ENCODE measurements at places on chromosomes 4 and X.

DNA sequence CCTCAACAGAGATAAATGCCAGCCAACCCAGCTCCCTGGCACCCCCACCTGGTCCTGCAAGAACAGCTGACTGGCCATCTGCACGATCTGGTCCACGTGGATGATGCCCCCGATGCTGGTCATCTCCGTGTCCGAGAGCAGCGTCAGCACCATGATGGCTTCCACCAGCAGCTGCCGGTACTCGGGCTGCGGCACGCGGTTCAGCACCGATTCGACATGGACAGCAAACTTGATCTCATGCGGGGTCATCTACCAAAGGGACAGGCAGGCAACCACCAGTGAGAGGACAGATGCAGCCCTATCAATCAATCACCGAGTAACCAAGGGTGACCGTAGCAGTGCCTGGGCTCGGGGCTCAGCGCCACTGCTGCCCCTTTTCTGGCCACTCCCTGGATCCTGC, 89.8 kb downstream of the PHKA2 start:
- no peak for DNase-seq

GRCh38 chr4:113701169-113701568, 60.4 kb downstream of the CAMK2D start:
- DNase-seq, result no peak

DNA sequence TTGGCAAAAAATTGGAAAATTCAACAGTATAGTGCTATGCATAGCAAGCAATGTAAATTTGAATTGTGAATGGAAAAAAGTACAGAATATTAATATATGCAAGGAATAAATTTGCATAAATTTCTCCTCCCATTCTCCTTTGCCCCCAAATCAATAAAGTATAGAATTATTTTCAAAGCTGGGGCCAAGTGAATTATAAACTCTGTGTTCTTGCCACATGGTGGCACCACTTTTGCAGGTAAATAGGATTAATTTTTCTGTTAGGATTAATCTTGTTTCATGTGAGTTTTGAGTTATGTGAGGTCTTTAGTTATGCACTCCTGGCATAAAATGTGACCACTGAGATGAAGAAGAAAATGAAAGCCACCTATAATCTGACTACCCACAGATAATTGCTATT, 19.9 kb downstream of the COPS4 start:
- no peak for DNase-seq

DNA sequence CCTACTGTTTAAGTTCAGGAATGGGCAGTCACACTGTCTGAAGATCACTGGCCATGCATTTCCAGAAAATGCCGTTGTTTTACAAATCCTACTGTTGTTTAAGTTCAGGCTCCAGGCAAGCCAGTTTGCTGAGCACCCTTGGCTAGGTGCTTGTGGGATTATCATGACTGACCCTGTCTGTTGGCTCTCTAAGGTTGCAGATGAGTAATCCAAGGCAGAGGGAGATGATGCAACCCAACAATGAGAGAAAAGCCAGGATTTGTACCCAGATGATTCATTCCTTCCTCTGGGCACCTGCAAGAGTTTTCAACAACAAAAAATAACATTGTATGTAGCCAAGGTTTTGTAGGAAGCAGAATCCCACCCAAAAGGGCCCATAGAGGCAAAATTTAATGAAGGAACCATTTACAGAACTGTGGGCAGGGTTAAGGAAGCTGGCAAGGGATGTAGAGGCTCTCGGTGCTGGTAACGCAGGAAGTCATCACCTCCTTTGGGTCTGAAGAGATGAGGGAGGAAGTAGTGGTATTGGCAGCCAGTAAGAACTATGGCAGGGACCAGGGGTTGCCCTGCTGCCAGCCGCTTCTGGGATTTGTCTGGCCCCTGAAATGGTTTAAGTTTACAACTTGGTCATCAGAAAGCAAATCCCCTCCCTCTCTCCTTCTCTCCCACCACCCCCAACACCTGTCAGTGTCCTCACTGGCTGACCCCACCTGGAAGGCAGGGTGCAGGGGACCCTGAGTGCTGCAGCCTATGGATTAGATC, 54.8 kb downstream of the MSX1 start:
- DNase-seq, result no peak

DNA sequence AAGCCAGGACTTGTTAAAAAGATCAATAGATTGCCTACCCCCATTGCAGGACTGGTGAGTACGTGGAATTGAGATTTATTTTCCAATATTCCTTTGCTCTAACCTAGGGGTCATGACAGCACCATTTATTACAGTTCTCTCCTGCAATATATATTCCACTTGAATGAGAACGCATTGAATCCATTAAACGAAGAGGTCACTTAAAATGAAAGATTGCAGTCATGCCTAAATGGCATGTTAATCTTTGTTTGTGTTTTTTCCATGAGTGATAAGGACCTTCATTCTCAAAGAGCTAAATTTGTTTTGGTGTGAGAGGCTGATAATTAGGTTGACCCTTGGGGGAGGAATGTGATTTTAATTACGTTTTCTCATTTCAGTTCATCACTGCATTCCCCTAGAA, 13.5 kb upstream of the LIMCH1 start:
- DNase-seq, result no peak

DNA sequence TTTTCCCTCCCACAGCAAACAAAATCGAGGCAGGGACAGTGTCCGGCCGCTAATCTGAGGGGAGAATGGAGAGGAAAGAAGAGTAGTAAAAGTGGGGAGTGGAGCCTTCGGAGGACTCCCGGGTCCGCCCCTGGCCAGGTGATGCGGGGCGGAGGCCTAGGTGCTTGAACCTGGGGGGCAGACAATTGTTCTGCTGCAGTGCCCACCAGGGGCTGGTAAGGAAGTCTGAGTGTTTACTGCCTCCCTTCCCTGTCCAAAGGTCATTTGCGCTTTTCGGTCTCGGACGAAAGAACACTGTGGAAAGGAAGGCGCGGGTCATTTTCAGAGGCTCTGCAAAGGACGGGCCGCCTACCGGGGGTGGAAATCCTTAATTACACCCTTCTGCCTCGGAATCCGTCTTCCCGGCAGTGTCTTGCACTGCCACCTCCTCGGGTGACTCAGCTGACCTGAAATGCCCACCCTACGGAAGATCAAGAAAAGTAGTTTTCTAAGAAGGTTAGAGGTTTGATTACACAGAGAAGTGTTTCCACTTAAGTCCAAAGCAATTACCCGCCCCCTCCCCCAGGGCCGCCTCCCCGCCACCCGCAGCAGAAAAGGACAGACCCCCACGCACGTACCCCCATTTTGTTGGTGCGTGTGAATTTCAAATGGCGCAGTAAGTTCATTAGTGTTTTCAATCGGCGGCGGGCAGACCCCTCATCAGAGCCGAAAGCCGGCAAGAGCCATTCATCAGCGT, 99.9 kb upstream of the TENM3 start:
- DNase-seq, result no peak

DNA sequence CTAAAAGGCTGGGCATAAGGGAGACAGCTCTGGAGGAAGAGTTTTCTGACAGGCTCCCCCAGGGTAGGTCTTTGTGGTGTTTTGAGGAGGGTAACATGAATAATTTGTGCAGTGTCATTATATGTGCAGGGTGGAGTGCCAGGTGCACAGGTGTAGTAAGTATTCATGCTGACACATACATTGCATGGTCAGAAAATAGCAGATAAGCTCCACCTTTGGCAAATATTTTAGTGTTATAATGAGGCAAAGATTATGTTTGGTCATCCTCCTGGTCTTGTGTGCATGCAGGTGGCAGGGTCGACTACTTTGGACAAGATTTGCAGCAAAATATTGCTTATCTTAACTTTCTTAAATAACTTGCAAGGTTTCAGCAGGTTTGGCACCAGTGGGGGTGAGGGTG, 910.4 kb upstream of the PCDH10 start:
- DNase-seq, result no peak

DNA sequence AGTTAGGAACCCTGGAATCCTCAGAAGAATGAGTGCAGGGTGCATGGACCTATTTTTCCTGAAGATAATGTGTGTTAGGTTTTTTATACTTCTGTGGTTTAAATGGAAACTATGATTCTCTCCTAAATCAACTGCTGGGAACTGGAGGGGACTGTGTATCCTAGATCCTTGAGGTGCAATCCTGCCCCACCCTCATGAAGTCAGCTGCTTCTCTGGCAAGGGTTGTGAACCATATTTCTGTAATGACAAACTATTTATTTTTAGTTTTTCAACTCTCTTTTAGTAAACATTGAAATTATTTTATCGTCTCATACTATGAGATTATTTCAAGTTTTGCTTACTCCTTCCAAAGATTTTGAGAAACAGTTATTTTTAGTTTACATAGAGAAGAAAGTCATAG, 25.8 kb upstream of the VEGFC start:
- DNase-seq, result no peak

GRCh38 chrX:154457491-154458115, 478 bp upstream of the PLXNA3 start:
- peak; percentile 51 for DNase-seq

DNA sequence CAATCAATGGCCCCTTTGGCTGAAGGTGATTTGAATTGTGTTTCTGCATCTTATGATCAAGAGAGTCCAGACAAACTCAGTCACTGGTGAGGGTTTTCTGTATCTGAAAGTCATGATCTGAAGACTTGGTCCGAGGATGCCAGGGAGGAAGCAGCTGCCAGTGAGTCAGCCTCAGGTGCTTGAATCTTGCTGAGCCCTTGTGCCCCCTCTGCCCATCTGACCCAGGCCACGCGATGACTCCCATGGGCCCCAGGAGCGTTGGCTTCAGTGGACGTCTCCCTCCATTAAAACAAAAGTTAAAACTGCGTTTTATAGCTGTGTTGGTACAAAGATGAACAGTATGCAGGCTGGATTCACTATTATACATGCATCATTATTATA, 62.0 kb downstream of the HTRA3 start:
- no peak for DNase-seq

DNA sequence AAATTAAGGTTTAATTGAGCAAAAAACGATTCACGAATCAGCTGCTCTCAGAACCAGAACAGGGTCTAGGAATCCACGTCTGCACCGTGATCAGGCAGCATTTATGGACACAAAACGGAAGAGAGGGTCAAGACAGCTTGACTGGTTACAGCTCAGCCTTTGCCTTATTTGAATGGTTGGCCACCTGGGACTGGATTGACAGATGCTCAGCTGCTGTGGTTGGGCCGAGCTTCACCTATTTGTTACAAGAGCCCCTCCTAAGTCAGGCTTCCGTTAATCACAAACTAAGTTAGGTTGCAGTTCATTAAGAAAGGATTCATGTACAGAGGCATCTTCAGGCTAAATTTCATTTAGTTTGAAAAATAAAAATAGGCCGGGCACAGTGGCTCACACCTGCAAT, 50.6 kb upstream of the MAN2B2 start:
- no peak for DNase-seq

GRCh38 chrX:115324194-115324593, 34.7 kb downstream of the LUZP4 start:
- DNase-seq, result no peak

DNA sequence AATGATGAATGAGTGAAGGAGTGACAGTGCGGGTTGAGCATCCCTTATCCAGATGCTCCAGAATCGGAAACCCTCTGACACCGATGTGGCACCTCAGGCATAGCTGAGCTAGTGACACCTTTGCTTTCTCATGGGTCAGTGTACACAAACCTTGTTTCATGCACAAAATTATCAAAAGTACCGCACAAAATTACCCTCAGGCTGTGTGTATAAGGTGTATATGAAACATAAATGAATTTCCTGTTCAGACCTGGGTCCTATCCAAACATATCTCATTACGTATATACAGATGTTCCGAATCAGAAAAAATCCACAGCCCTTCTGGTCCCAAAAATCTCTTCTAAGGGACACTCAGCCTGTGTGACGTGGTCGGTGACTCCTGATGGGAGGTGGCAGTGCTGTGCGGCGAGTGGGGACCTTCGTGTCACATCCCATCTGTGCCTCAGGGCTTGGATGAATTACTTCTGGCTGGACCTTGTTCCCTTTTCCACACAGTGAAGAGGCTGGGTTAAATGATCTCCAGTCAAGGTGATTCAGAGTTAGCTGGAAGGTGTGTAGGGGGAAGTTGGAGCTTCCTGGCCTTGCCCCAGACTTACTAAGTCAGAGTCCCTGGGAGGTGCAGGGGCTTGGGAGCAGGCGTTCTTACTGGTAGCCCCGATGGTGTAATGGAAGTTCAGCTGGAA, 18.8 kb downstream of the RGS12 start:
- DNase-seq, result no peak

GRCh38 chrX:13149702-13150350, 105.4 kb upstream of the FAM9C start:
- DNase-seq, result no peak

GRCh38 chr4:103753868-103754653, 34.3 kb upstream of the TACR3 start:
- DNase-seq, result no peak

DNA sequence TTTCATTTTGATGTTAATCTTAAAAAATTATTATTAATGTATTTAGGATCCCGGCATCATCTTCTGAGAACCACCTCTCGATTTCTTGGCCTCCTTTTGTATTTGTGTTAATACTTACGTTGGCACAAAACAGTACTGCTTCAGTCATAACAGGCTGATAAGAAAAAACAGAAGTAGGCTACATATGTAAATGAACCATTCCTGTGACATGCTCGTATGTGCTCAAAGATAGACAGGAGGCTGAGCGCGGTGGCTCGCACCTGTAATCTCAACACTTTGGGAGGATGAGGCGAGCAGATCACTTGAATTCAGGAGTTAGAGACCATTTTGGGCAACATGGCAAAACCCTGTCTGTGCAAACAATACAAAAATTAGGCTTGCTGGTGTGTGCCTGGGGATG, 109.4 kb upstream of the H2AZ1 start:
- DNase-seq, result no peak

- no peak for DNase-seq
Observed at GRCh38 chr4:119284876-119285780, 36.8 kb downstream of the FABP2 start.

DNA sequence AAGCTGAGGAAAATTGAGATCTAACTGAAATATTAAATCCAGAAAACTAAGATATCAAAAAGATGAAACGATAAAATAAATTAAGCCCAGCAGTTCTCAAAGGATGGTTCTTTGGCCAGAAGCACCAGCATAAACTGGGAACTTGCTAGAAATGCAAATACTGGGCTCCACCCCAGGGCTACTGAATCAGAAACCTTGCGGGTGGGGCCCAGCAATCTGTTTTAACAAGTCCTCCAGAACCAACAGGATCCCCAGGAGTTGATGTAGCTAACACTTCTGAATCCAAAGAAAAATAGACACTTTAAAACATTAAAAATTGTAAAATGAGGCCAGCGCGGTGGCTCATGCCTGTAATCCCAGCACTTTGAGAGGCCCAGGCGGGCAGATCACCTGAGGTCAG, 14.1 kb upstream of the TMEM154 start:
- DNase-seq, result no peak

DNA sequence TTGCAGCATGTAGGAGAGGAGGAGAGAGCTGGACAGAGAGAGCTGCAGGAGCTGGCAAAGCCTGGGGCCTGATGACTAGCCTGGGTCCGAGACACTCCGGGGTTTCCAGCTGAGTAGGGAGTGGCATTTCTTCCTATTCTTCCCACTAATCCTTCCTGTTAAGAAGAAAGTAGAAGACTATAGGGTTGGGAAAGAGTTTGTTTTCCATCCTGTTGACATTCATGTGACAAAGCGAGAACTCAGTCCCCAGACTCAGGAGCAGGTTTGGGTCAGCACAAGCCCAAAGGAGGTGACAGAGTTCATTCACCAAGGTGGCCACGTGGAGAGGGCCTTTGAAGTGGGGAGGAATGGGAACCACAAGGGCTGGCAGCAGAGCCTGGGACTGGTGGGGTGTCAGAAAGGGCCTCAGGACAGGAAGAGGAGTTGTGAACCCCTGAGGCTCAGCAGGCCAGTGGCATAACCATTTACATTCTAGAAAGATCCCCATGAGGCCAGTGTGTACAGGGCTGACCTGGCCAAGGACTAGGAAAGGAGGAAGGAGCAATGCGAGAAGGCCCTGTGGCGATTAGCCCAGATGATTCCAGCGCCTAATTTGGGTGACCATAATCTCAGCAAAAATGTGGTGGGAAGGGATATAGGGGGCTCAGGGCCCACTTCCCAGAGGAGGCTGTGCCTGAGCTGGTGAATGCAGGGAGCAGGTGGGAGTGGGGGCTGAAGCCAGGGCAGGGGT, 3.3 kb upstream of the HAUS3 start:
- no peak for DNase-seq
